ENCODE measurements at places on chromosomes 4 and X. TPM values are rescaled to one million over a fixed set of nuclear protein-coding genes. Genes with fewer than 3 reads are reported as not detected.

Gene NCAPG
- total RNA-seq: 76.7 TPM

Gene APLN
- 0.26 TPM for total RNA-seq

DNA sequence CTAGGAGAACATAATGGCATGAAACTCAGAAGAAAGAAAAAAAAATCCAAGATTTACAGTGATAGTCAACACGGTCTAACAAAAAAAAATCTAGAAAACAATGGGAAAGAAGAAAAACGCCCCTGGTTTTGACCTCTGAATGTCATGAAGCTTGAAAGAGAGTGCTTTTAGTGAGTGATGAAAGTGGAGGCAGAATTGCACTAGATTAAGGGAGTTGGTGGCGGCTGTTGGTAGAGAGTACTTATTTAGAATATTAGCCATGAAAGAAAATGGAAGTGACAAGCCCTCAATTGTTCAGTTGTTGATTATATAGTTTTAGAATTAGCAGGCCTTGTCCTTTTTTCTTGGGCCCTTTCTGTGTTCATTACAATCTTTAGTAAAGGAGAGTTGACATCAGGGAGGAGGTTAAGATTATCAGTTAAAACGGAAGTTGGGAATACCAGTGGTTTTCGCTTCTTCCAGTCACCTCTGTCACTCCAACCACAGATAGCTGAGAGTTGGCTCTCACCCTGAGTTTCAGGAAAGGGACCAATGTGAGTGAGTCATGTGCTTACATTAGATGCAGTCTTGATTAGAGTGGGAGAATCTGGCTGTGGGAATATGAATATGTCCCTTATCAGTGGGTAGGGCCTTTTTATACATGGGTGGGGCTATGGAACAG, 29.7 kb downstream of the EREG start:
- DNase-seq: no peak

DNA sequence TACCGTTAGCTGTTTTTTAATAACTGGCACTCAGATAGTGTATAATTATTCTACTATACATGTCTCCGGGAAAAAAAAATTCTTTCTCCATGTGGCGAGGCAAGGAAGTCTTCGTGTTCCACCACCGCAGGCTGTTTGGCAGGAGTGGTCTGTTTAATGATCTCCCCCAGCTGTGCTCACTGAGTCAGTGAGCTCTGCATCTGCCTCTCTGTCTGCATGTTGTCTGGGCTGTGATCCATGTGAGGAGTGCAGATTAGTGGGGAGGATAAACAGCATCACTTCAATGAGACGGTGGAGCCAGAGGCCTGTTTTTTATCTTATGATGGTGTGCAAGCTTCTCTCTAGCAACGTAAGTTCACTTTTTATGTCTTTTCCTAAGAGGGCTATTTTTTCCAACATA, 69.8 kb downstream of the RPS3A start:
- no peak for DNase-seq

- DNase-seq: peak; percentile 53
Measured at GRCh38 chr4:145481164-145481941, at the start of gene SMAD1. SMAD1 (plus strand) TSS chr4:145481853; CDS start chr4:145514614, 32,761 bp downstream.

- DNase-seq: no peak
Measured at GRCh38 chrX:110863883-110864282, 68.3 kb upstream of the CHRDL1 start.

DNA sequence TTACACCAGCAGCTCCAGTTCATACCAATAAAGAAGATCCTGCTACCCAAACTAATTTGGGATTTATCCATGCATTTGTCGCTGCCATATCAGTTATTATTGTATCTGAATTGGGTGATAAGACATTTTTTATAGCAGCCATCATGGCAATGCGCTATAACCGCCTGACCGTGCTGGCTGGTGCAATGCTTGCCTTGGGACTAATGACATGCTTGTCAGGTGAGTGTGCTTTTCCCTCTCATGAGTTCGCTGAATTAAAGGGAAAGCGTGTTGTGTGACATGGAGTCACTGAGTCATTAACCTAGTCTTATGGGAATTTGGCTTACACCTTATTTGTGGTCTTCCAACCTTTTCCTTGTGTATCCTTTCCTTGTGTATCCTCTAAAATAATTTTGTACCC, 15.9 kb downstream of the TMEM165 start:
- DNase-seq: no peak

DNA sequence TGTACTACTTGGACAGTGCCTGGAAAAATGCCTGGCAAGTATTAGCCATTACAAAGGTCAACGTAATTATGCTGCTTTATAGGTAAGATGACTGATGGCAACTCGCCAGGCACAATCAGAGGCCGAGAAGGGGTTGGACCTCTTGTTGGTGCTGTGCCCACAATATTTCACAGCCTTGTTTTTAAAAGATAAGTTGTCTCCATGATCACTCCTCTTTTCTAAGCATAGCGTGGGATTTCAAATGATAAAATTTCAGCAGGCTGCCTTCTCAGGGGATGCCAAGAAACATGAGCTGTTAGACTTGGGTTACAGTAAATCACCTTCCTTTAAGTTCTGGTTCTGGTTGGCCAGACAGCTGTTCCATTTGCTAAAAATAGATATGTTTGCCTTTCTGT, 26.9 kb downstream of the HOPX start:
- no peak for DNase-seq

- DNase-seq: no peak
Measured at GRCh38 chr4:30828264-30828926, 108.2 kb downstream of the PCDH7 start.

DNA sequence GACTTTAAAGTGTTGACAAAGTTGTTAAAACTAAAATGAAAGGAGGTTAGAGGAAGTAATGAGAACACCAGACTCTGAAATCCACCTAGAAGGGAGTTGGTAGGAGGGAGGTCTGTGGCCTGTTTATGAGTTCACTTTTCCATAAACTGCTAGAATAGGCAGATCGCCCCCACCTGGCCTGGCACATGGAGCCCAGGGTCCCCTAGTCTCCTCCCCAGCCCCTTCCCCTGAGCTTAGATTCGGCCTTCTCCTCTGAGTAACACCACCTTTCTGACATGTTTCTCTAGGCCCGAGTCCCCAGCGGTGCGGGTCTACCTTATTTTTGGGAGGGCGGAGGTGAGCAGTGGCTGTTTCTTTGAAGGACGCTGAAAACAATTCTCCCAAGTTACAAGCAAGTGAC, 54.5 kb upstream of the FAT1 start:
- no peak for DNase-seq

DNA sequence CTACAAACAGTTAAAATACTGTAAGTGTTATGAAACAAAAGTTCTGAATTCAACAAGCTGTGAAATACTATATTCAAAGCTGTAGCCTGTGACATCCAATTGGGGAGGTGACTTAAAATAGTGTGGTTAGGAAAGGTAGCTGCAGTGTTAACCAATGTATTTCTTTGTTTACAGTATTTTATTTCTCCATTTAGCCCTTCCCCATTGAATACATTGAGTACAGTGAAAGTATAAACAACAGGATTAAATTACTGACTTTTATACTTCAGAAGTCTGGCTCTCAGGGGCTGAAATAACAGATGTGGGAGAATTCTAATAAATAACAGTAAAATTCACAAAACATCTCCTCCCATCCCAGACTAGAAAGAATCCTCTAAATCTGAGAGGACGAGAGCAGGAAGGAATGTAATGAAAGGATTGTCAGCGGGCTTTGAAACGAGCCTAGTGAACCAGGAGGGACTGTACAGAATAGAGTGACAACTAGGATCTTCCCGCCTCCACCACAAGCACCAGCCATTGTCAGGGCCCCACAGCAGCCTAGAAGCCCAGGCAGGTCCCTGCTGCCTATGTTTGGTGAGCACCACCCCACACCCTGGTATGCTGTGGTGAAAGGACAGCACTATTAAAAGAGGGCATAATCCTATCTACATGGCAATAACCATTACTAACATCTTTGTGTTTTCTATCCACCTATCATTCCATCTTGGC, 73.7 kb downstream of the SPCS3 start:
- no peak for DNase-seq

Gene UGT2B15
- not detected for total RNA-seq

Gene ADH6
- total RNA-seq: not detected

Gene GYPE
- 0.50 TPM for total RNA-seq

- DNase-seq: peak; percentile 55
Measured at GRCh38 chr4:83114576-83114975, at the start of gene PLAC8. PLAC8 (minus strand) TSS chr4:83114729; CDS start chr4:83107921, 6,808 bp downstream.

- no peak for DNase-seq
Measured at GRCh38 chr4:119726505-119726904, 97.9 kb upstream of the PDE5A start.

DNA sequence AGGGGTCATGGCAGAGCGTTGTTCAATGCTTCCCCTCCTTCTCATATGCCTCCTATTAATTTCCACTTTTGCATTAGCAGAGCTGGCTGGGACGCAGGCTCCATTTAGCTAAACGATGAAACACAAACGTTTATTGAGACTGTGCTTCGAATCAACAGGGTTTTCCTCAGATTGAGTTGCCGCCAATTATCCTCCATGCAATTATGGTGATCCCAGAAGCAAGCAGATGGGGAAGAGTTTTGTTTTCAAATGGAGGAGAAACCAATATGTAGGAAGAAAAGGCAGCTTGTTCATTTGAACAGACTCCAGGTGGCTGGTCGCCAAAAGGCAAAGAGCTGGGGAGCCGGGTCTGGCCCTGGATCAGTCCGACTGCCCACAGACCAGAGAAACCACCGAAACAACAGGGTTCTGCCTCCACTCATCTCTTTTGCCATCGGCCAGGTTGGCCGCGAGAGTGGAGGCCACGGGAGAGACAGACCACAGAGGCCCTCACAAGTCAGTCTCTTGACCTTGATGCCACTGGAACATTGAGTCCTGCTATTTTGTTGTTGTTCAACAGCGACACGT, 184.8 kb downstream of the GBA3 start:
- DNase-seq: no peak

DNA sequence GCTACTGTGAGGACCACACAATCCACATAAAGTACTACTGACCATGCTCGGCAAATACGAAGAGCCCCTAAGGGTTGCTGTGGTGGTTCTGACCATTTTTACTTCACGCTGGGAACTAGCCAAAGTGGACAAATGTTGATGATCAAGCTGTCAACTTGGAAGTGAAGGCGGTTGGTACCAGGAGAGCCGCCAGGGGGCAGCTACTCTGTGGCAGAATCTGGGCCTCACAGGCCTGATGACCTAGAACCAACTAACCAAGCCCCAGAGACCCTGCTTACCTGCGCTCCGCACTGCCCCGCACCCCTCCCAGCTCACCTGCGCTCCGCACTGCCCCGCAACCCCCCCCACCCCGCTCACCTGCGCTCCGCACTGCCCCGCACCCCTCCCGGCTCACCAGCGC, 5.6 kb downstream of the GAK start:
- DNase-seq: no peak

GRCh38 chr4:69830560-69831269, 29.2 kb downstream of the SULT1E1 start:
- no peak for DNase-seq

DNA sequence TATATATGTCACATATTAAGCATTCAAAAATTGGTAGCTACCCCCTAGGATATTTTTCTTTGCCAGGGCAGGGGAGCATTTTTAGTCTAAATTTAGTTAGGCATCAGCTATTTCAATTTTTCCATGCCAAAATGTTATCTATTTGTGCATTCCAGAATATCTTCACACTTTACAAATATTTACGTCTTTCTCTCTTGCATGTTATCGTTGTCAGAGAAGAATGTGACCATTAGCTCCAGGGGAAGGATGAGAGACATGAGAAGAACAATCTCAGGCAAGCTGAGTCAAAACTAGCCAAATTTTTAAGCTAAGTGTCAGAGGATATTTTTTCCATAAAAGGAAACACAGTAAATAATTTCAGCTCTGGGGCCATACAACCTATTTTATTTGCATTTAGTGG, 885.0 kb upstream of the EPHA5 start:
- DNase-seq: no peak

Gene PSMD10
- 63.5 TPM for total RNA-seq

GRCh38 chr4:124737619-124738018, 25.1 kb upstream of the ANKRD50 start:
- DNase-seq: no peak

DNA sequence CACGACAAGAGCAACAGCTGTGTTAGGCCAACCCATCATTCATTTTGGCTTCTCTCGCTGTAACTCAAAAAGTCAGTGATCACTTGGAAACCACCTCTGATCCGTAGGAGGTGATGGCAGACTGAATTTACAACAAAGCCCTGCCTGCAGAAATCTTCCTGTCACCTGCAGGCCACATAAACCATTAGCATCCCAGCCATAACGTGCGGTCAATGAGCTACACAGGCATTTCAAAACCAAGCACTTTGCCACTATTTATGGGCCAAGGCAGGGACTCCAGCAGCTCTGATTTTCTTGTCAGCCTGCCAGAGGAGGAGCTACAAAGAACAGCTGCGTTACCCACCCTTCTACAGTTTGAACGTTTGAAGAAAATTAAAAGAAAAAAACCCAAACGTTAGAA, 228.1 kb upstream of the PPARGC1A start:
- no peak for DNase-seq

Gene ETFDH
- total RNA-seq: 30.8 TPM

Gene PHOX2B
- not detected for total RNA-seq

Gene SPARCL1
- total RNA-seq: not detected

Gene DAPP1
- 23.6 TPM for total RNA-seq

DNA sequence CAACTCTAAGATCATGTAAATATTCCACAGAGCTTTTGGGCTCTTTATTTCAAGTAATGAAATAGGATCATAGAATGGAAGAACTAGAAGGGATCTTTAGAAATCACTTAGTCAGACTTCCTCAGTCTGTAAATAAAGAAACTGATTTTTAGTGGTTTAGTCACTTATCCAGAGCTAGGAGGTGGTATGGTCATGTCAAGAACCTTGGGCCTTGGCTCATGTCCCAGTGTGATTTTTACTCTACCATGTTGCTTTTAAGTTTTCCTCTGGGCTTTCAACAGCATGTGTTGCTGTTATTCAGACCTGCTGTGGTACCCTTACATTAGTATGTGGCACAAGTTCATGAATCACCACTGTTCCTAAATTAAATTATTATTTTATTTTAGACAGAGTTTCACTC, 184.9 kb downstream of the FRAS1 start:
- DNase-seq: no peak

DNA sequence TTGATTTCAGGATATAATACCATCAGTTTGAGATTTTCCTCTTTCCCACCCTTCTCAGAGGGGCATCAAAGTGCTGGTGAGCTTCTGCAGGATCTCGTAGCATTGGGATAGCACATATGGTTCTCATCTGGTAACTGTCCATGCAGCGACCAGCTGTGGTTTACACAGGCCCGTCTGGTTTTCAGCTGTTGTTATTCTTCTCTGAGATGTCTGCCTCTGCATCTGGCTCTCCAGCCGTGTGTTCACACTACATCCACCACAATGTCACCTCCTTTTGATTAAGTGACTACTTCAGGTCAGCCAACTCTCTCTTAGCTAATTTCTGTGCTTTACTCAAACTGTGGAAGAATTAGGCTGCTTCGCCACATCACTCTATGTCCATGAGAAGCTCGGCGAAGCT, 676.7 kb upstream of the TENM3 start:
- no peak for DNase-seq

Measured in activated CD4-positive, alpha-beta memory T cell treated with anti-CD3 and anti-CD28 coated beads for 36 hours (primary cell).